ENCODE measurements at places on chromosomes 6 and 20.

- DNase-seq, result no peak
- no peak overlapping the region for H3K27ac ChIP-seq
- no peaks in the 10 kb centered on the region for H3K27me3 ChIP-seq
- no peaks in the 10 kb centered on the region for H3K36me3 ChIP-seq
Observed at GRCh38 chr6:110549277-110549676, 72.9 kb upstream of the SLC22A16 start.

DNA sequence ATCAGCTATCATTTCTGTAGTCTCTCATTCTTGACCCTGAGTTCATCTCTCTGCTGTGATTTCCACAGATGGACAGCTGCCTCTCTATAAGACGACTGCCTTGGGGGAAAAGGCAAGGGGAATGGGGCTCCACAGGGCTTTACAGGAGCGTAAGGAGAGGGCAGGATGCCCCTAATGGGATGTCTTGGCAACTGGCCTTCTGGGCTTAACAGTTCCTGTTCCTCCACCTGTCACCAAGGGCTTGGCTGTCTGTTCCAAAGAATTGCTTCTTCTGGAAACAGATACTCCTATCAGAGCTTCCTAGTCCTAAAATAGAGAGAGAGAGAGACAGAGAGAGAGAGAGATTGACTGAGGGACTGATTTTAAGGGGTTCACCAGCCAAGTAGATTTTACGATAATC, 181.9 kb downstream of the TMEM200A start:
- H3K27ac ChIP-seq, result no peak overlapping the region
- no peak overlapping the region for H3K4me3 ChIP-seq
- DNase-seq, result no peak
- H3K36me3 ChIP-seq, result no peaks in the 10 kb centered on the region
- no peaks in the 10 kb centered on the region for H3K27me3 ChIP-seq

- H3K36me3 ChIP-seq, result no peaks in the 10 kb centered on the region
- peaks cover 35% of the 10 kb centered on the region for H3K4me1 ChIP-seq
- no peak for DNase-seq
- no peak overlapping the region for H3K27ac ChIP-seq
- no peak overlapping the region for H3K4me3 ChIP-seq
- no peaks in the 10 kb centered on the region for H3K27me3 ChIP-seq
Observed at GRCh38 chr6:118932421-118932820, 2.5 kb downstream of the MCM9 start.

GRCh38 chr6:90203672-90204071, 93.0 kb downstream of the BACH2 start:
- H3K27me3 ChIP-seq, result no peaks in the 10 kb centered on the region
- H3K4me1 ChIP-seq, result peaks cover 6% of the 10 kb centered on the region
- DNase-seq, result no peak
- H3K4me3 ChIP-seq, result no peak overlapping the region
- H3K36me3 ChIP-seq, result no peaks in the 10 kb centered on the region
- H3K27ac ChIP-seq, result peak overlapping the region; percentile 9

DNA sequence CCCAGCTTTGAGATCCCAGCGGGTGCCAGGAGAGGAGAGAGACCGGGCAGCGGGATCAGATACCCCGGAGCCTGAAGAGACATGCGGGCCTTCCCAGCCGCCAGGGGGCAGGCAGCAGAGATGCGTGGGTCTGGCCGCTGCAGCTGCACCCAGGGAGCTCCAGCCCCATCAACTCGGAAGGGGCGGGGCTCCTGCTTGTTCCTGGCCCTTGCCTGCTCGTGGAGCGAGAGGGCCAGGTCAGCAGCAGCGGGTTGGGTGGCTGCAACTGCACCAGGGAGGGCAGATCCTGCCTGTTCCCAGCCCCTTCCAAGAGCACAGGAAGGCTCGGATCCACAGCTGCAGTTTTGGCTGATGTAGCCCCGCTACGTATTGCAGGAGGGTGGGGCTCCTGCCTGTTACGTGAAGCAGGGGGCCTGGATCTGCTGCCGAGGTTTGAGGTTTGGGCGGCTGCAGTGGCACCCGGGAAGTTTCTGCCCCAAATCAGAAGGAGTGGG, 532.8 kb downstream of the RFPL4B start:
- H3K27ac ChIP-seq, result no peak overlapping the region
- H3K27me3 ChIP-seq, result no peaks in the 10 kb centered on the region

GRCh38 chr20:47263465-47264084, 92.9 kb downstream of the ZMYND8 start:
- no peak overlapping the region for H3K27ac ChIP-seq
- no peak overlapping the region for H3K4me3 ChIP-seq
- DNase-seq, result no peak
- H3K27me3 ChIP-seq, result no peaks in the 10 kb centered on the region
- peaks cover 13% of the 10 kb centered on the region for H3K36me3 ChIP-seq

- H3K36me3 ChIP-seq, result no peaks in the 10 kb centered on the region
- no peaks in the 10 kb centered on the region for H3K27me3 ChIP-seq
- DNase-seq, result no peak
Observed at GRCh38 chr20:35318502-35319157, 26.4 kb upstream of the FAM83C start.

DNA sequence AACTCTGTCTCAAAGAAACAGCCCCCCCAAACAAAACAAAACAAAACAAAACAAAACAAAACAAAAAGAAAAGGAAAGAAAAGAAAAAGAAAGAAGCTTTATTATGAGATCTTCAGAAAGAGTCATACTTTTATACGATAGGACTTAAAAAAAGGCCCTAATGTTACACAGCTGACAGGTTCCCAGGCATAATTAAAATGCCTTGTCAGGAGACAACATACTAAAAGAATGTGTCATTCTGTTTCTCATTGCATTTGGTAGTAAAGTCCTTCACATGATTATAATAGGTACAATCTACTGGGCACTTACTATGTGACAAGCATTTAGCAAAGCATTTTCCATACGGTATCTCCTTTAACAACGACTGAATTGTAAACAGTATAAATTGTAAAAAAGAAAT, 36.4 kb upstream of the RPN2 start:
- no peak for DNase-seq
- no peak overlapping the region for H3K27ac ChIP-seq
- H3K27me3 ChIP-seq, result no peaks in the 10 kb centered on the region
- H3K36me3 ChIP-seq, result no peaks in the 10 kb centered on the region
- H3K4me3 ChIP-seq, result no peak overlapping the region

GRCh38 chr6:27616328-27617045, 143.6 kb upstream of the ZNF184 start:
- no peaks in the 10 kb centered on the region for H3K4me1 ChIP-seq
- DNase-seq, result no peak
- H3K36me3 ChIP-seq, result no peaks in the 10 kb centered on the region
- no peak overlapping the region for H3K4me3 ChIP-seq
- no peaks in the 10 kb centered on the region for H3K27me3 ChIP-seq

DNA sequence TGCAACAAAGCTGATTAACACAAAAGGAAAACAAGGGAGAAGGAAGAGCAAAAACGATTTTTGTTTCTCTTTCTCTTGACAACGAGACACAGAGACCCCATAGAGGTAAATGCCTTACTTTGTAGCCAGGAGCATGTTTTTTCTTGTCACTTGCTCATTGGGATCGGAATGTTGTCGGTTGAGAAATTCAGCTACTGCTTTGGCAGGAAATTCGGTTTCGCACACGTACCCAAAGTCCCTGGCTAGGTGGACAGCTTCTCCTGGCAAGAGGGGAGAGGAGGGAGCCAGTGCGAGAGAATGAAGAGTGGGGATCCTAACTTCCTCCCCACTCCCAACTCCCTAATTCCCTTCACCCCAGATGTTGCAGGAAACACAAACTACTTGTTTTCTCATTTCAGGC, 14.5 kb downstream of the TFAP2A start:
- H3K27ac ChIP-seq, result peak overlapping the region; percentile 70
- DNase-seq, result no peak
- no peaks in the 10 kb centered on the region for H3K36me3 ChIP-seq
- H3K4me3 ChIP-seq, result no peak overlapping the region
- peaks cover 18% of the 10 kb centered on the region for H3K4me1 ChIP-seq

- H3K27ac ChIP-seq, result no peak overlapping the region
- no peaks in the 10 kb centered on the region for H3K36me3 ChIP-seq
- no peaks in the 10 kb centered on the region for H3K4me1 ChIP-seq
- DNase-seq, result no peak
- no peaks in the 10 kb centered on the region for H3K27me3 ChIP-seq
- H3K4me3 ChIP-seq, result no peak overlapping the region
Observed at GRCh38 chr6:164045082-164045481, 630.6 kb downstream of the QKI start.

GRCh38 chr6:167020206-167020605, 21.0 kb downstream of the CEP43 start:
- H3K4me1 ChIP-seq, result no peaks in the 10 kb centered on the region
- H3K36me3 ChIP-seq, result no peaks in the 10 kb centered on the region
- no peak overlapping the region for H3K27ac ChIP-seq
- no peaks in the 10 kb centered on the region for H3K27me3 ChIP-seq

DNA sequence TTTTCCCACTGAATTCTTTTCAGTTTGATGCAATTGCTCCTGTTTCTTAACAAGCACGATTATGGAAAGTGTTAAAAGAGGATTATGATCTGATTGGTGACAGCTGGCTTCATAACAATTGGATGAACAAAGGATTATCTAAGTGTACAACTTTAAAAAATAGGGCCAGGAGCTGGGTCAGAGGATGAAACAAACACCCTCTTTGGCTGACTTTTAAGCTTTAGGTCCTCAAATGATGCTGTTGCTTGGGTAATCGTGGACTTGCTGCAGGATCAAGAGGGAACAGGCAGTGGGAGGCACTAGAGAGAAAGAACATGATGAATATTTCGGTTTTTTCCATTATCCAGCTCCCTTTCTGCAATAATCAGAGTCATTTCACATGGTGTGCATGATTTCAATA, 35.5 kb upstream of the TMX4 start:
- H3K27me3 ChIP-seq, result no peaks in the 10 kb centered on the region
- H3K4me1 ChIP-seq, result no peaks in the 10 kb centered on the region
- H3K4me3 ChIP-seq, result no peak overlapping the region
- no peaks in the 10 kb centered on the region for H3K36me3 ChIP-seq
- DNase-seq, result no peak

DNA sequence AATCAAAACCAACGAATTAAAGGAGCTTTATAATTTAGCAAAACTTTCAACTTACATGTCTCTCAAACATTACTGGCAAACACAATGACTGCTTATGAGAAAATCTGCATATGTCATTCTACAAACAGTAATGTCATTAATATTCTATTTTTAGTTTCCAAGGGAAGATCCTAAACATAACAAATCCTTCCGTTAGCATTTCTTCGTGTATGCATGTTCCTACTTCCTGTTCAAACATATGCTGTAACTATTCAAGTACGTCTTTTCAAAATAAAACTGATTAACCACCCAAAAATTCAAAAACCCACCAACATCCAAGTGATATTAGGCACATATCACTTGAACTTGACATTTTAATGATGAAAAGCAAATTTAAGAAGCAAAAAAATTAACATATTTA, 131.3 kb downstream of the HACE1 start:
- H3K27ac ChIP-seq, result no peak overlapping the region
- H3K27me3 ChIP-seq, result no peaks in the 10 kb centered on the region
- DNase-seq, result no peak
- no peaks in the 10 kb centered on the region for H3K4me1 ChIP-seq

DNA sequence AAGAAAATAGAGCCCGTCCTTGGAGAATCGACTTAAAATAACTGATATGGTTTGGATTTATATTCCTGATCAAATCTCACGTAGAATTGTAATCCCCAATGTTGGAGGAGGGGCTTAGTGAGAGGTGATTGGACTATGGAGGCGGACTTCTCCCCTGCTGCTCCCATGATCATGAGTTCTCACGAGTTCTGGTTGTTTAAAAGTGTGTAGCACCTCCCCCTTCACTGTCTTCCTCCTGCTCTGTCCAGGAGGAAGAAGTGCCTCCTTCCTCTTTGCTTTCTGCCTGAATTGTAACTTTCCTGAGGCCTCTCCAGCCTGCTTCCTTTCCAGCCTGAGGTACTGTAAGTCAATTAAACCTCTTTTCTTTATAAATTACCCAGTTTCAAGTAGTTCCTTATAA, 529.2 kb downstream of the HAO1 start:
- no peak overlapping the region for H3K4me3 ChIP-seq
- no peak overlapping the region for H3K27ac ChIP-seq
- no peak for DNase-seq
- H3K36me3 ChIP-seq, result no peaks in the 10 kb centered on the region
- no peaks in the 10 kb centered on the region for H3K4me1 ChIP-seq
- H3K27me3 ChIP-seq, result no peaks in the 10 kb centered on the region

DNA sequence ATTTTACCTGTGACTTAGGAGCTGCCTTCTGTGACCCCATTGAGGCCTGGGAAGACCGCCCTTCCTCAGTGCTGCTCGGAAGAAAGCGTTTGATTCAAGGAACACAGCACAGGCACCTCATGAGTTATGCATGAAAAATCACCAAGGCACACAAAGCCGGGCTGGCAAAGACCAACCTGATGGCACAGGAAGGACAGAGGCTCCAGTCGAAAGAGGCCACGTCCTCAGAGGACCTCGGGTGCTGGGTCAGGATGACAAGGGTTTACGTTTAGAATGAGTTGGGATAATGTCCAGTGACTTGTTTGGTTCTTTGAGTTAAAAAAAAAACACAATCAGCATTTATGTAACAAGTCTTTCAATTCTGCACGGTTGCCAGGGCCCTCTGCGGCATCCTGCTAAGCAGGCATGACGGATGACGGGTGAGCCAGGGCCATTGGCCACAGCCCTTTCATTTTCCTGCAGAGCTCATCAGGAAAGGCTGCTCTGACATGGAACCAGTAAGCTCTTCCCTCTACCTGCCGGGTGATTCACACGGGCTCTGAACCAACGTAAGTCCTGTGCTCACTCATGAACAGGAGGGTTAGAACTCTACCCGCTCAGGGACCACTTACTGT, 112.8 kb downstream of the DACT2 start:
- no peak overlapping the region for H3K4me3 ChIP-seq
- DNase-seq, result no peak
- H3K4me1 ChIP-seq, result peaks cover 11% of the 10 kb centered on the region
- H3K27ac ChIP-seq, result peak overlapping the region; percentile 72
- no peaks in the 10 kb centered on the region for H3K36me3 ChIP-seq
- no peaks in the 10 kb centered on the region for H3K27me3 ChIP-seq

- H3K36me3 ChIP-seq, result no peaks in the 10 kb centered on the region
- H3K4me3 ChIP-seq, result no peak overlapping the region
- no peak for DNase-seq
- H3K27ac ChIP-seq, result no peak overlapping the region
Observed at GRCh38 chr6:38860041-38860440, 144.9 kb downstream of the DNAH8 start.

- H3K4me1 ChIP-seq, result peaks cover 23% of the 10 kb centered on the region
- no peak overlapping the region for H3K4me3 ChIP-seq
- DNase-seq, result no peak
- no peak overlapping the region for H3K27ac ChIP-seq
- H3K36me3 ChIP-seq, result no peaks in the 10 kb centered on the region
Observed at GRCh38 chr20:43843096-43843964, 71.3 kb upstream of the TOX2 start.

Data from esophagus squamous epithelium (tissue), 5 donors.